ENCODE measurements at places on chromosomes 3 and 15.

GRCh38 chr3:80734483-80734882 is 966.7 kb upstream of the ROBO1 start:
- DNase-seq, result no peak

- DNase-seq, result no peak
Observed at GRCh38 chr3:71035886-71036285, 547.6 kb downstream of the FOXP1 start.

- DNase-seq, result no peak
Observed at GRCh38 chr3:113565555-113565954, 33.2 kb downstream of the SIDT1 start.

DNA sequence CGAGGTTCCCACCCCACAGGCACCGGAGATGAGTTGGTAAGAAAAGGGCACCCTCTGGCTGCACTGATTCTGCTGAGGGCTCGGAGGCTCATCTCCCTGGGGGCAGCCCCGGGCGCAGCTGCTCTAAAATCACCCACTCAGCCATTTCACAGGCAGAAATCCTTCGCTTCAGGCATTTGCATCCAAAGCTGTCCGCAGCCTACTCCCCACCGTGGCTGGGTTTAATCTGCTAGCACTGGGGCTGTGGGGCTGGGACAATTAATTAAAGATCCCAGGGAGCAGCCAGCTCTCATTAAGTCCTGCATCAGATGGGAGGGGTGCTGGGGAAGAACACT is 104.3 kb upstream of the PRR20G start:
- DNase-seq, result peak; percentile 15

GRCh38 chr3:20280257-20280656 is 94.3 kb upstream of the SGO1 start:
- DNase-seq, result peak; percentile 5

DNA sequence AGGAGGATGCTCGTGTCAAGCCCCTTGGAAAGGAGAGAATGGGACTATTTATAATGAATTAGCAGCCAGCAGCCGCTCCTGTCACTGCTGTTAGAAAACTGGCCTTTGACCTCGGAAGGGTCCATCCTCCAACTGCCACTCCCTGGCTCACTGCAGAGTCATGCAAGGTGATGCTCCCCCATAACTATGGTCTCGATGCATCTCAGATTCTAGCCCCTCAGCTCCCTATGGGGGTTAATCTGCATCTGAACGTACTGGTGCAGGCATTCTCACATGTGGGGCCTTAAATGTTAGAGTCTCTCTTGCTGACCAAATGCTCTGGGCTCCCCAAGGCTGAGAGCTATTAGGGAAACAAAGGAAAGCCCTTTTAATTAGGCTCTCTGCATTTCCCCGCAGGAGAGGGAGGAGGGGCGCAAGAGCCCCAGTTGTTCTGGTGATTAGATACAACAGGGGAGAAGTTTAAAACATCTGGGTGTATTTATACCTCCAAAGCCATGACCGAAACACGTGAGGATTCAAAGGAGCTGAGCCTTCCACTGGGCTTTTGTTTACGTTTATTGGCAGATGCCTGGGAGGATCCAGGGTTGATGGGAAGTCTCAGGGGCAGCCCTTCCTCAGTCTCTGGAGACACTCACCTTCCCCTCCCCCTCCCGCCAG is 182.5 kb downstream of the OPA1 start:
- no peak for DNase-seq

- DNase-seq, result no peak
Observed at GRCh38 chr15:45802140-45802539, 167.3 kb downstream of the SQOR start.

DNA sequence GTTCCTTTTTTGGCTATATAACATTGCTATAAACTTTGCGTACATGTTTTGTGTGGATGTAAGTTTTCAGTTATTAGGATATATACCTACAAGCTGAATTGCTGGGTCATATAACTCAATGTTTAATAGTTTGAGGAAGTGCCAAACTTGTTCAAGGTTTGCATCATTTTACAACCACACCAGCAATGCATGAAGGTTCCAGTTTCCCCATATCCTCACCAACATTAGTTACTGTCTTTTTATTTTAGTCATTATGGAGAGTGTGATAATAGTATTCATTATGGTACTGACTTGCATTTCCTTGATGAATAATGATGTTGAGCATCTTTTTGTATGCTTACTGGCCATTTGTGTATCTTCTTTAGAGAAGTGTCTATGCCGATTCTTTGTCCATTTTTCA is 112.3 kb downstream of the NR1I2 start:
- DNase-seq, result no peak

GRCh38 chr3:192188218-192188835 is 539.0 kb downstream of the FGF12 start:
- DNase-seq, result peak; percentile 68

DNA sequence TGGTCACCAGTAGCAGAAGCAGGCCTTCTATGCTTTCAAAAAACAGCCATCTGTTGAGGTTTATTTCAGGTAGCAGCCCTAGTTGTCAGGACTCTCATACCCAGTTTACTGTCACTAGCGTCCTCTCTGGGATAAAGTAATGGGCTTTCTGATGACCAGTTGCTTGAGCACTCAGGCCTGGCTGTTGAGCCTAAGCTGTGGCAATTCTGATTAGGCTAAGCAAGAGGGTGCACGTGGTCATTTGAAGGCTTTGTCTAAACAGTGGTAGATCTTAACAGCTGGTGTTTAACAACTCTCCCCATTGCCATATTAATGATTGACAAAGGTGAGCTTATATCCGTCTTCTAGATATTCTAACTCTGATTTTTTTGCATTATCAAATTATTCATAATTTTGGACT is 132.9 kb upstream of the TMCO5A start:
- no peak for DNase-seq

GRCh38 chr3:107798381-107798780 is 275.6 kb downstream of the BBX start:
- DNase-seq, result no peak

- DNase-seq, result peak; percentile 4
Observed at GRCh38 chr3:71010726-71011455, 572.6 kb downstream of the FOXP1 start.

GRCh38 chr3:46440531-46441294 is 24.0 kb downstream of the LTF start:
- peak; percentile 35 for DNase-seq

GRCh38 chr15:37981775-37982174 is 47.3 kb downstream of the TMCO5A start:
- DNase-seq, result peak; percentile 8

Measured in RPMI8226 (cell line).